ENCODE measurements at places on chromosomes 1 and 21. TPM values are rescaled to one million over a fixed set of nuclear protein-coding genes. Genes with fewer than 3 reads are reported as not detected.

DNA sequence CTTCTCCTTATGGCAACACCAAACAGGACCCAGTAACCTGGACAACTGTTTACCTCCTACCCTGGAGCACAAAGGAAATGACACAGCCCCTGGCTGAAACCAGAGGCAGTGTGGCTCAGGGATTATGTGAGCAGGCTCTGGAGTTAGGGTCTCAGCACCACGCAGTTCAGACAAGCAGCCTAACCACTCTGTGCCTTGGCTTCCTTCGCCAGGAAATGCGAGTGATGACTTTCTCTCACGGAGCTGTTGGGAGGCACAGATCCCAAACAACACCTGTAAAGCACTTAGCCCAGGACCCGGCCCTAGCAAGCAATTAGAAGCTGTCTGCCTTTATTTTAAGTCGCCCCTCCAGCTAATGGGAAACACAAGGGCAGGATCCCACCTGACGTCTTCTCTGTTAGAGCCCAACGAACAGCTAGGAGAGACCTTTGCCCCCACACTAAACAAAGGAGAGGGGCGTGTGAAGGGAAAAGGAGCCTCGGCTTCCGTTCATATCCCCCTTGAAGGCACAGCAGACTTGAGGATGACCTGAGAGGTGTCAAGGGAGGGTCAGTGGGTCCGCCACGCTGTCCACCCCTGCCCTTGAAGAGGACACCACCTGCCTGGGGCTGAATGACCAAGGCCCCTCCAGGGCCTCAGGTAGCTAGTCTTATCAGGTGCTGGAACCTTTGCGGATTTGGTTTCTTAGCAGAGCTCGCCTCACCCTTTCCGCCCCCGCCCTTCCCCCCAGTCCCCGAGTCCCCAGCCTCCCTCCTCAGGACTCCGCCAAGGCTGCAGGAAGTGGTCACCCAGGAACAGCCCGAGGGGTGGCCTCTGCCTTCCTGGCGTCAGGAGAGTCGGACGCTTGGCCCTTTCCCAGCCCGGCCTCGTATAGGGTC is 860 bp downstream of the TMEM63A start:
- H3K27ac ChIP-seq, result peak overlapping the region; percentile 87
- DNase-seq, result peak; percentile 23
- H3K4me3 ChIP-seq, result peak overlapping the region; percentile 96
- peaks cover 4% of the 10 kb centered on the region for H3K36me3 ChIP-seq
- H3K27me3 ChIP-seq, result no peaks in the 10 kb centered on the region

- no peaks in the 10 kb centered on the region for H3K4me1 ChIP-seq
- no peak for DNase-seq
- H3K27ac ChIP-seq, result no peak overlapping the region
- no peak overlapping the region for H3K4me3 ChIP-seq
- no peaks in the 10 kb centered on the region for H3K36me3 ChIP-seq
- H3K27me3 ChIP-seq, result peaks cover 27% of the 10 kb centered on the region
These were observed 1.2 kb downstream of the HMGCS2 start for GRCh38 chr1:119767486-119767885.

GRCh38 chr1:208643005-208643597 is 398.9 kb upstream of the PLXNA2 start:
- H3K4me3 ChIP-seq, result no peak overlapping the region
- DNase-seq, result no peak
- H3K36me3 ChIP-seq, result no peaks in the 10 kb centered on the region
- H3K27ac ChIP-seq, result no peak overlapping the region
- no peaks in the 10 kb centered on the region for H3K4me1 ChIP-seq
- peaks cover 17% of the 10 kb centered on the region for H3K27me3 ChIP-seq

DNA sequence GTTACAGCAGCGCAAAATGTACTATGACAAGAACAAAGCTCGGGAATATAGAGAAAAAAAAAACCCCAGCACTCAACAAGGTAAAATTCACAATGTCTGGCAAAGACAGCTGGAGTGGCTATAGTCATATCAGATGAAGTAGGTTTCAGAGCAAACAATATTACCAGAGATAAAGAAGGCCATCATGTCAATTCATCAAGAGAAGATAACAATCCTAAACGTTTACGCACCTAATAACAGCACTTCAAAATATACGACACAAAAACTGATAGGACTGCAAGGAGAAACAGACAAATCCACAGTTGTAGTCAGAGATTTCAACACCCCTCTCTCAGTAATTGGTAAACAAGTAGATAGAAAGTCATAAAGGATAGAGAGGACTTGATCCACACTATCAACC is 455.2 kb downstream of the PTPRU start:
- peaks cover 5% of the 10 kb centered on the region for H3K4me1 ChIP-seq
- no peak for DNase-seq
- H3K27me3 ChIP-seq, result peaks cover 48% of the 10 kb centered on the region
- H3K27ac ChIP-seq, result no peak overlapping the region
- H3K36me3 ChIP-seq, result no peaks in the 10 kb centered on the region

DNA sequence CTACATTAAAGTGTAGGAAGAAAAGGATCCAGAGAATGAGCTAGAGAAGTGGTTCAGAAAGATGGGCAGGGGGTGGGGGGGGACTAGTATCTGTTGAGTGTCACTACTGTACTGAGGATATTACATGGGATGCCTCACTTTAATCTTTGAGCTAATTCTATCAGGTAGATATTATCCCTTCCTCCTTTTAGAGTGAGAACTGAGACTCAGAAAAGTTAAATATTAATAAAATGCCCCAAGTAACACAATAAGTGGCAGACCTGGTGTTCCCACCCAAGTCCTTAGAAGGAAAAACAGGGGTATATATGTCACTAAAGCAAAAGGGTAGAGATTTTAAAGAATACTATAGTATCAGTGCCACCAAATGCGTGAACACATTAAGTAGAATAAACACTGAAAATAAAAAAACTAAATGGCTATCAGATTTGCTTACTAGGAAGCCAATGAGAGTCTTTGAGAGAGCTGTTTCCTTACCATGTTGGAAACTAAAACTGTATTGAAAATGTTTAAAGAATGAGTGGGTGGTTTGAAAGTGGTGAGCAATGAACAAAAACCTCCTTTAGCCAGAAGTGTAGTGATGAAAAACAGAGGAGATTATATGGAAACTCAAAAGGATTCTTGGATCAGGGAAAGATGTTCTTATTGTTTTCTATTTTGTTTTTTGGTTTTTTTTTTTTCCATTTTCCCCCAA is 230.8 kb downstream of the BARHL2 start:
- no peak overlapping the region for H3K27ac ChIP-seq
- DNase-seq, result no peak
- no peak overlapping the region for H3K4me3 ChIP-seq
- no peaks in the 10 kb centered on the region for H3K27me3 ChIP-seq

DNA sequence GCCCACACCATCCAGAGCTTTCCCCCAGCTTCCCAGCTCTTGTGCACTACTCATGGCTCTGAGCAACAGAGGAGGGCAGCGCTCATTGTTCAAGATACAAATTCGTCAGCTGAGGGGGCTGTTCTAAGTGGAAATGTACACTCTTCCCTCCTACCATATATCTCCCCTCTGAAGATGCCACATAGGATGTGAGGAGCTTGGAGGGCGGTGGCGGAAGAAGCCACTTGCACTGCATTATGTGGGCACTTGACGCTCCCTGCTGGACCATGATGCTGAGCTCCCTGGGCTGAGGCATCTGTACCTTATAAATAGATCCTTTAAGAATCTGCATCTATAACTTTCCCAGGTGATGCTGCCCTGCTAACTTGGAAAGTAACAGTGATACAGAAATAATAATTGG is 477.6 kb upstream of the DEPDC1 start:
- no peak overlapping the region for H3K4me3 ChIP-seq
- no peak for DNase-seq
- no peak overlapping the region for H3K27ac ChIP-seq
- H3K4me1 ChIP-seq, result no peaks in the 10 kb centered on the region
- no peaks in the 10 kb centered on the region for H3K36me3 ChIP-seq
- no peaks in the 10 kb centered on the region for H3K27me3 ChIP-seq

DNA sequence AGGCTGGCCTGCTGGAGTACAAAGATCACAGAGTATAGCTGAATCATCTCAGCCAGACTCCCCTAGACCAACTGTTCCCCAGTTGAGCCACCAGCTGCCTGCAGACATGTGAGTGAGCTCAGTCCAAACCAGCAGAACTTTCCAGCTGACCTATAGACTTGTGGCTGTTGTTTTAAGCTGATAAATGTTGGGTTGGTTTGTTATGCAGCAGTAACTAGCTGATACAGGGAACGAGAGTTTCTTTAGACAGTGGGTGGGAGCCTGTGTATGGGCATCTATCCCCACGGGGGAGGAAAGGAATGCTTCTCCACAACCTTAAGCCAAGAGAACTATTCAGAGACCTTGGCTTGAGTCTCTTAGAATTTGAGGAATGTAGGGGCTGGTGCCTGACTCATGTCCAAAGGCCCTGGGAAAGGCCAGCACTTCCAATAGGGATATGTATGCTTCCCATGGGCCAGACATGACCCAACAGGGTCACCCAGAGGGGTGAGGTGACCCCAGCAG is 30.1 kb downstream of the SLC1A7 start:
- H3K4me1 ChIP-seq, result peaks cover 17% of the 10 kb centered on the region
- peaks cover 45% of the 10 kb centered on the region for H3K27me3 ChIP-seq
- no peak overlapping the region for H3K4me3 ChIP-seq
- no peak overlapping the region for H3K27ac ChIP-seq
- no peak for DNase-seq

DNA sequence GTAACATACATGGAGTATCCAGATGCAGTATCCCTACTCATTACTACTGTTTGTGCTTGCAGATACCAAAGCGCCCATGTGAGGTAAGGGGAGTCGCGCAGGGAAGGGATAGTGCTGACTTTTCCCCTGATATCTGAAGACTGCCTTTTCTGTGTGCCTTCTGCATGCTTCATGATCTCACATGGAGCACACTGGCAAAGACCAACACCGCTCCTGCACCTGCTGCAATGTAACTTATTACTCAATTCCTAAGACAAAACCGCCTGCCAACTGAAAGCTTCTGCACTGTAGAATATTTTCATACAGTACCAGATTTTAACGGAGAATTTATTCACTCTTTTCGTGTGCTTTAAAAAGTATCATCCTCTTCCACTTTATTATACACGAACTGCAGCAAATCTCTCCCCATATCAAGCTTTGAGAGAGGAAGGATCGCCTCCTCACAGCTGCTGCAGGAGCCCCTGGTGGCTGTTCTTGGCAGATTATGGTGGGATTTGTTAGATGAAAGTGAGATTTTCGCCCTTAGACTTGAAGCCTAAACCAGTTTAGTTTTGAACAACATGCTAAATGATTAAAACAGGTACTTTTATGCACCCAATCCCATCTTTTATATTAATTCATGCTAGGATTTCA is 99.1 kb downstream of the PTPN14 start:
- no peak overlapping the region for H3K4me3 ChIP-seq
- peaks cover 2% of the 10 kb centered on the region for H3K36me3 ChIP-seq
- DNase-seq, result no peak
- peaks cover 40% of the 10 kb centered on the region for H3K27me3 ChIP-seq

- H3K36me3 ChIP-seq, result peaks cover 6% of the 10 kb centered on the region
- no peak overlapping the region for H3K4me3 ChIP-seq
- no peak for DNase-seq
- peaks cover under 1% of the 10 kb centered on the region for H3K4me1 ChIP-seq
- no peak overlapping the region for H3K27ac ChIP-seq
- H3K27me3 ChIP-seq, result peaks cover 1% of the 10 kb centered on the region
These were observed 79.1 kb upstream of the VAMP3 start for GRCh38 chr1:7692005-7692404.

- H3K4me1 ChIP-seq, result no peaks in the 10 kb centered on the region
- DNase-seq, result no peak
- H3K27ac ChIP-seq, result no peak overlapping the region
- peaks cover 51% of the 10 kb centered on the region for H3K27me3 ChIP-seq
These were observed 153.9 kb downstream of the GRIK3 start for GRCh38 chr1:36880155-36881067.

DNA sequence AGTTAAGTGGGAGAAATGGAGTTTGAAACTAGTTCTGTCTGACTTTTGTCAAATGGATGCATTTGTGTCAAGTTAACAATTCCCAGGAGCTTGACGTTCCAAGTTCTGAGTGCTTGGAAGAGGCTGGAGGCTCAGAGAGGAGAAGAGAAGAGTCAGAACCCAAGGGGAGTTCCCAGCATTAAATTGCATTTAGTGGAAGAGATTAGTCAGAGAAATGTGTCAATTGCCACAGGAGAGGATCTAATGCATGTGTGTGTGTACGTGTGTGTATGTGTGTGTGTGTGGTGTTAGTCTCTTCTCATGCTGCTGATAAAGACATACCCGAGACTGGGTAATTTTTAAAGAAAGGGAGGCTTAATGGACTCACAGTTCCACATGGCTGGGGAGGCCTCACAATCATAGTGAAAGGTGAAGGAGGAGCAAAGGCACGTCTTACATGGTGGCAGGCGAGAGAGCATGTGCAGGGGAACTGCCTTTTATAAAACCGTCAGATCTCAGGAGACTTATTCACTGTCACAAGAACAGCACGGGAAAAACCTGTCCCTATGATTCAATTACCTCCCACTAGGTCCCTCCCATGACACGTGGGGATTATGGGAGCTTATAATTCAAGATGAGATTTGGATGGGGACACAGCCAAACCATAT is 101.5 kb upstream of the TMEM51 start:
- no peak overlapping the region for H3K4me3 ChIP-seq
- no peaks in the 10 kb centered on the region for H3K36me3 ChIP-seq
- peaks cover 2% of the 10 kb centered on the region for H3K4me1 ChIP-seq
- no peak for DNase-seq
- H3K27ac ChIP-seq, result no peak overlapping the region

GRCh38 chr1:25631750-25632485 is 15.3 kb downstream of the MAN1C1 start:
- no peak for DNase-seq
- peaks cover 10% of the 10 kb centered on the region for H3K36me3 ChIP-seq
- H3K27ac ChIP-seq, result peak overlapping the region; percentile 99
- peak overlapping the region; percentile 94 for H3K4me3 ChIP-seq
- no peaks in the 10 kb centered on the region for H3K27me3 ChIP-seq

The MTMR11 gene
- 0.35 TPM for total RNA-seq

The PGBD5 gene
- total RNA-seq, result not detected

The LYPLA2 gene
- total RNA-seq, result 52.1 TPM

The CACNA1S gene
- total RNA-seq, result not detected

Measured in T-helper 17 cell (primary cell).